Right kidney (tissue), 9 donors: ENCODE measurements at places on chromosomes 16 and 17.

GRCh38 chr17:68368387-68368786, 77.1 kb downstream of the ARSG start:
- no peak for DNase-seq

- peak; percentile 96 for DNase-seq
Measured at GRCh38 chr16:87384162-87384874, 742 bp upstream of the FBXO31 start.

- no peak for DNase-seq
Measured at GRCh38 chr17:5785867-5786509, 201.7 kb upstream of the NLRP1 start.

- DNase-seq: no peak
Measured at GRCh38 chr17:31967648-31968047, 30.8 kb downstream of the SUZ12 start.

- no peak for DNase-seq
Measured at GRCh38 chr16:9259914-9260608, 168.6 kb downstream of the HAPSTR1 start.

GRCh38 chr17:79548116-79548515, 62.7 kb downstream of the RBFOX3 start:
- DNase-seq: no peak

GRCh38 chr16:29844575-29845331, 18.3 kb downstream of the CDIPT start:
- no peak for DNase-seq

GRCh38 chr17:35555691-35556090, 4.9 kb downstream of the SLFN14 start:
- DNase-seq: no peak
